HCT116 (cell line): ENCODE measurements at places on chromosomes 12 and 14.

- no peak for DNase-seq
Measured at GRCh38 chr14:61636291-61636690, 59.0 kb upstream of the HIF1A start.

DNA sequence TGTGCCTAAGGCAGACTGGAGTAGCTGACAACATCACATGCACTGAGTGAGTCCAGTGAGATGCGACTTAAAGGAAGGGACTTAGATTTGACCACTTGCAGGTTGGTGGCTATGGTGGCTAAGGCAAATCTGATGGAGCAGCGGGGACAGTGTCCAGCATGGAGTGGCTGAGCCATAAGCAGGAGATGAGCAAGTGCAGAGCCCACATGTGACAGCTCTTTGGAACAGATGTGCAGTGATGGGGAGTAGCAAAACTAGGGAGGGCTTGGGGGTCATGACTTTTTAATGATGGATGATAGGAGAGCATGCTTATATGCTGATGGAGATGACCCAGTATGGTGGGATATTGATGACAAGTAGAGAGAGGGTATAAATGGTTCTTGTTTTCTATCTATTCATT lies 80.2 kb downstream of the PELI2 start:
- no peak for DNase-seq

DNA sequence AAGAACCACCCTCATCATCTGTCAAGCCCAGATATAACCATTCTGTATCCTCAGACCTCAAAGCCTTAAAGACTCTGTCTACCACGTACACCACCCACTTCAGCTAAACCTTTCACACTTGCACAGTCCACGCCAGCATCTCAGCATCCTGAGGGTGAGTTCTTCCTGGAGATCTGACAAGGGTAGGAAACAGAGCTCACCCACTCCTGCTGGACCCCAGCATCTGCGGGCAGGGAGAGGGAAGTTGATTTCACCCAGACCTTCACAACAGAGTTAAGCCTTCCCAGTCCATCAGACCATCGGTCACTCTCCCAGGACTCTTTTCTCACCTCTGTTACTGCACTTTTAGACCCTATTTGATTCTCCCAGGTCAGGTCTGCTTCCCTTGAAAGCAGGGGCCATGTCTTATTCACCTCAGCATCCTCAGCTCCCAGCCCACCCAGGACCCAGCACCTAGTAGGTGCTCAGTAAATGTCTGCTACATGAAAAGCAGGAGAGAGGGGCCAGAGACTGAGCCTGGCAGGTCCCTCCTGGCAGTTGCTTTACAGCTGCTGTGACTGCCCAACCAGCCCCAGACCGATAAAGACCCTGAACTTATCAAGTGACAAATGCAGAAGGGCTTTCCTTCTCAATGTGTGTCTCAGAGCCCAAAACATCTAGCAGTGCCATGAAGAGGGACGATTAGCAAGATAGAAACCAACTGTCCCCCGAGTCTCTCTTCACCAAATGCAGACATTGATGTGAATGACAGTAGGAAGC lies 34.1 kb downstream of the ANO2 start:
- no peak for DNase-seq

- DNase-seq = no peak
Measured at GRCh38 chr12:11731455-11731854, 82.0 kb downstream of the ETV6 start.

GRCh38 chr14:93108105-93108504 lies 7.6 kb downstream of the ITPK1 start:
- DNase-seq = no peak

- DNase-seq = no peak
Measured at GRCh38 chr14:78248501-78249090, 78.4 kb downstream of the NRXN3 start.

DNA sequence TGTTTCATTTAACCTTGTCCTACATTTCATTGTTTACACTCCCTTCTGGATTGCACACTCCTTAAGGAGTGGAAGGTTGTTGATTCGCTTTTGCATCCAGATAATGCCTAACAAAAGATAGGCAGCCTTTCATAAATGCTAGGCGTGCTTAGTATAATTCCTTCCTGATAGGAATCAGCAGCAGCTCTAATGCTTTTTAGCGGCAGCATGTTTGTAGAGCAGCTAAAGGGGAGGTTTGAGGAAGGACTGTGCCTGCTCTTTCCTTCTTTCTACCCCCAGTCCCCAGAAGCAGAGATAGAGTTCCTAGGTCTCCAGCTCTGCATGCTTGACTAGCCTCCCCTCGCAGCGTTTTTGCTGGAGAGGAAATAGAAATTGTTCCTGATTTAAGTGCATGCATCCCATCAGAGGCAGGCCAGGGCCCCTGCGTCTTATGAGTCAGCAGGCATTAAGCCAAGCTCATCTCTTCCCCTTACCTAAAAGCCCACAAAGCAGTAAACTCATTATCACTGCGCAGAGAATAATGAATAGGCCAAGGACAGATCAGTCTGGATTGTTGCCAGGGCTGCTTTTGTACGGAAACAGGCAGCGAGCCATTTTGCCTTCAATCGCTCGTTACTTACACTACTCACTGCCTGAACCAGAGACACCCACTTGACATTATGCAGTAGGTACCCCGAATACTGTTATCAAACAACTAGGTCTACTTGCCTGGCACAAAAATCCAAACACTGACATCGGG lies 14.0 kb upstream of the TBPL2 start:
- peak; percentile 83 for DNase-seq

- DNase-seq = no peak
Measured at GRCh38 chr14:29227631-29228030, 461.0 kb downstream of the FOXG1 start.
